Osteoblast (primary cell): ENCODE measurements at places on chromosomes 4 and X.

DNA sequence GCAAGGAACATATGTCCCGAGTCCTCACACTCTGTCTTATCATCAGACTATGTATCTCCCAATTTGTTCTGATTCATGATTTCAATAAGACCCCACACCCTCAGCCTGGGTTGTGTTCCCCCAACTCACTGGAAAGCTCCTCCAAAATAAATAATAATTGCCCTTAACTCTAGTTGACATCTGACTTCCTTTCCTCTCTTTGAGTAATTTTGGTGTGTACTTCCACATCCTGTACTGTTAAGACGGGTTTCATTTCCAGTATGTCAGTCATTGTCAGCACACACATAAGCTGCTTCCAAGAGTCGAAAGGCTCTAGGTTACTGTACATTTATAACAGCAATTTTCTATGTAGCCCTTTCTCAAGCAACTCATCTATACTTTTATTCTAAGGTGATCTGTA lies 52.2 kb upstream of the C1QTNF7 start:
- no peak for DNase-seq

GRCh38 chr4:111854494-111855087 lies 290.7 kb upstream of the FAM241A start:
- DNase-seq = no peak

- peak; percentile 30 for DNase-seq
Observed at GRCh38 chrX:40278340-40279090, 180.8 kb upstream of the BCOR start.

GRCh38 chr4:132605551-132605950 lies 543.5 kb upstream of the PCDH10 start:
- DNase-seq = no peak

DNA sequence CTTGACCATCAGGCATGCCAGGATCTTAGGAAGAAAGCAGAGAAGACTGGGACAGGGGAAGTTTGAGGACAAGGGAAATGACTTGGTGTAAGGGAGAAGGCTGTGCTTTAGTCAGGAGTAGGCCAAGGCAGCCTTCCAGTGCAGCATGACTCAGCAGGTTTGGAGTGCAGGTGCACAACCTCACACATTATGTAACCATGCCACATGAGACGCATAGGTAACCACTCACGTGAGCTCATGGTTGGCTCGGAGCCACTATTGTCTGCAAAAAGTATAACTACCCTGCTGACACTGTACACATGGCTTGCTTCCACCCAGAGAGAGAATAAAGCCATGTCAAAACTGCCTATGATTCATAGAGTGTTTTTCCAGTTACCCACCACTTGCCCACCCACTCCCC lies 715.9 kb downstream of the SMARCA1 start:
- DNase-seq = no peak

DNA sequence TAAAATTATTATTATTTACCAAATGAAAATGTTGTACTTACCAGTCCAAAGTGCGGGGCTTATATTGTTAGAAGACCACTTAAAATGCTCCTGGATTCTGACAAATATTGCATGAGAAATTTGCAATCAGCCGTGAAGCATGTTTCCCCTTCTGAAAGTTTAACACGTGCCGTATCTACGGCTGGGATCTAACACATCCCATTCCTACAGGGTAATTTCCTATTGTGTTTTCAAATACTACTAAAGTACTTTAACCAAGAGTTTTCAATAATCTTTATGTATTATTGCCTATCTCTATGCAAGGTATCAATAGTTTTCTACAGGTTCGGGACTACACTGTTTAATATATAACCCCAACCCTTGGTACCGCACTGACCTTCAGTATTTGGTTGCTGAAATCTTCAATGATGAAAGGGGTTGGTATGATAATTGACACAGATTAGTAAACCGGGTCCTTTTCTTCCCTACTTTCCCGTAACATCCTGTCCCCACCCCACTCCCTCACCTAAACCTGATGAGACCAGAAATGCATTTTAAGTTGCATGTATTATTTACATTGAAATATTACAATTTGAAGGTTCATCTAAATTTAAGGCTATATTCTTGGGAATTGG lies 795 bp upstream of the BRWD3 start:
- DNase-seq = peak; percentile 53

DNA sequence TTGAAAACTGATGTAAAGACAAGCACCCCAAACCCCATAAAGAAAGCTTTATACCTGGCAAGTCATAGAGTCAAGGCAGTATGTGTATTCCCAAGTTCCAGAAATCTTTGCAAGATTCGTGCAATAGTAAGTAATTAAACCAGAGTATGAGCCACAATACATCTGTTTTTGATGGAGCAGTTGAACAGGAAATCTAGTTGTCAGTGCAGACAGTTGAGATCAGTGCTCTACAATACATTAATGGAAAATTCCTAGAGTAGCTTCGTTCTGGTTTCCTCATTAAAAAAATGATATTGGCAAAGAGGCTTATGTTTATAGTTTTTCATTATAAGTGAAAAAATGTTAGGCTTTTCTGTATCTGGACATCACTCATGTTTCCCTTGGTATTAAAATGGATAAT lies 575.3 kb downstream of the TRIML1 start:
- no peak for DNase-seq

DNA sequence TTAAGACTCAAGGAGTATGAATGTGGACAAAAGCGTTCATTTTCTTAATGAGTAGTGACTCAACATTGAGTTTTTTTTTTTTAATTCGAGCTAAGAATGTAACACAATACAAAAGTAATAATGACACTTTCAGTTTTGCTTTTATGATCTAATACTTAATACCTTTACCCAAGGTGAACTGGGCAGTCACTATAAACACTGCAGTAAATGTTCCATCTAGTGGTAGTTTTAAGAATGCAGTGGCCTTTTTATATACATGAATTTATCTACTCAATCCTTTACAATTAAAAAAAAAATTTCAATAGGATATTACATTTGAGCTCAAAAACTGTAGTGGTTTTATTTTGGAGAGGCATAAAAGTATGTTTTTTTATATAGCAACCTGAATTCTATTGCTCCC lies 33.9 kb downstream of the PDK3 start:
- peak; percentile 51 for DNase-seq

GRCh38 chr4:188930822-188931221 lies 791.6 kb downstream of the TRIML1 start:
- DNase-seq = no peak

- no peak for DNase-seq
Observed at GRCh38 chr4:183080372-183081115, 18.5 kb upstream of the WWC2 start.

DNA sequence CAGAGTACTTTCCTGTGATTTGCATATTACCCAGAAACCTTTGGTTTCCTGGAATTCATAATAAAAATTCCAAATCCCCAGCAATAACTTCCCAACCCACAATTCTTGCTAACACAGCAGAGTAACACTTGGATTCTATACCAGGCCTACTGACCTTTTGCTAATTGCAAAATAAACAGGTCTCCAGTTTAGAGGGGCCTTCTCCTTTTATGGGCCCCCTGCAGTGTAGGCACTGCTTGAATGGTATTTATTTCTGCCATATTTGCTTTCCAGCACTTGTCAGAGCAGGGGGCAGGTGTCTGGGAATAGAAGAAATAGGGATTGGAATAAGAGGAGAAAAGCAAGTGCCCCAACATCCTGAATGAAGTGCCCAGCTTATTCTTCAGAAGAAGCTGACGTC lies 25.3 kb upstream of the GPC3 start:
- DNase-seq = no peak

DNA sequence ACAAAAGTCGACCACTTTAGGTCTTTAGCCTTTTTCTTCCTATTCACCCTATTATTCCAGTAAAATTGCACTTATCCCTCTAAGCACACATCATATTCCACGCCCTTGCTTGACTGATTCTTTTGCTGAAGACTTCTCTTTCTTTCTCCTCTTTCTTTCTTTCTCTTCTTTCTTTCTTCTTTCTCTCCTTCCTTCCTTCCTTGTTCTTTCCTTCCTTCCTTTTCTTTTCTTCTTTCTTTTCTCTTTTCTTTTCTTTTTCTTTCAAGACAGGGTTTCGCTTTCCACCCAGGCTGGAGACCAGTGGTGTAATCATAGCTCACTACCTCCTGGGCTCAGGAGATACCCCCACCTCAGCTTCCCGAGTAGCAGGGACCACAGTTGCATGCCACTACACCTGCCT lies 61.9 kb downstream of the RASGEF1B start:
- DNase-seq = no peak

DNA sequence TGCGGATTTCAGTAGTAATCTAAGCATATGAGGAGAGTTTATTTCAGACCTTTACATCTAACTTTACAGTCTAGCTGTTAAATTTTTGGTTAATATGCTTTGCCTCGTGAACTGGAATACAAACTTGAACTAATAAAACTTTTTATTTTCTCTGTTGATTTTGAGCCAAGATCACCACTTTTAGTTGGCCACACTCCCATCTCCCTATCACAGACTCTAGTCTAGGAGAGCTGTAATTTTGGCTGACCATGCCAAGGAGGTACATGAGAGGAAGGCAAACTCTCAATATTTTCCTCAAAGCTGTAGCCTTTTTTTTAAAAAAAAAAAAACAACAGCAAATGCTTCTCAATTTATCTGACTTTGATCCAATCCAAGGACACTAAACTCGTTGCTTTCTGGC lies 597.5 kb upstream of the PCDH7 start:
- no peak for DNase-seq

- peak; percentile 83 for DNase-seq
Observed at GRCh38 chr4:4677556-4678522, 136.0 kb upstream of the STX18 start.

- DNase-seq = no peak
Observed at GRCh38 chrX:32443841-32444240, 767.5 kb downstream of the DMD start.

- DNase-seq = no peak
Observed at GRCh38 chr4:11729548-11729947, 300.9 kb upstream of the HS3ST1 start.

DNA sequence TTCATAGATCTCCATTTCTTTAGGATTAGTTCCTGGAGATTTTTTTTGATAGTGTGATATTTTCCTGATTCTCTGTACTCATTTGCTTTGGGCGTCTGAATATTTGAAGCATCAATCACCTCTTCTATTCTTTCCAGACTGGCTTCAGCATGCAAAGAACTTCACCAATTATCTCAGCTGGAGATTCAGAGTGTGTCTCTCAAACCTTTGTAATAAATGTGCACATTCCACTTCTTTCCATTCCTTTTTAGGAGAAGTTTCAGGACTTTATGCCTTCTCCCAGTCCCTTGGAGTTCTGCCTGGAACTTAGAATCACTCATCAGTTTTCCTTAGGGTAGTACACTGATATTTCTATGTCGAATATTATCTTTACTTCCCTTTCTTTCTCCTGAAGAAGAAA lies 334.8 kb downstream of the TEX13C start:
- no peak for DNase-seq

- peak; percentile 44 for DNase-seq
Observed at GRCh38 chrX:53239474-53239873, 14.5 kb upstream of the KDM5C start.

DNA sequence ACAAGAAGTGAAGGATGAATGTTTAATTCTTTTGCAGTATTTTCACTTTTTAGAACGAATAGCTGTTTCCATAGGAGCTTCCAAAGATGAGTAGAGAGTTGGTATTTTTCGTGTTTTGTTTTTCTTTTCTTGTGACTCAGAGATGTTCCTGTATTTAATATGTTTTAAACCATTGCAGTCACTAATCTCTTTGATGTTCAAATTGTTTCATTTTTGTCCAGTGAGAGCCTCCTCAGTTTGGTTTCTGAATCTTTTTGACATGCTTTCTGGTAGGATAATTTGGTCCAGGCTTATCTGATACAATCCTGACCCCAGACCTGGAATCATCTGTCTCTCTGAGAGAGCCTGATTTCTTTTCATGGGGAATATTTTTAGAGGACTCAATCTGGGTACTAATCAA lies 41.6 kb downstream of the BEX3 start:
- no peak for DNase-seq

- peak; percentile 90 for DNase-seq
Observed at GRCh38 chrX:24117258-24117657, 32.3 kb upstream of the ZFX start.

DNA sequence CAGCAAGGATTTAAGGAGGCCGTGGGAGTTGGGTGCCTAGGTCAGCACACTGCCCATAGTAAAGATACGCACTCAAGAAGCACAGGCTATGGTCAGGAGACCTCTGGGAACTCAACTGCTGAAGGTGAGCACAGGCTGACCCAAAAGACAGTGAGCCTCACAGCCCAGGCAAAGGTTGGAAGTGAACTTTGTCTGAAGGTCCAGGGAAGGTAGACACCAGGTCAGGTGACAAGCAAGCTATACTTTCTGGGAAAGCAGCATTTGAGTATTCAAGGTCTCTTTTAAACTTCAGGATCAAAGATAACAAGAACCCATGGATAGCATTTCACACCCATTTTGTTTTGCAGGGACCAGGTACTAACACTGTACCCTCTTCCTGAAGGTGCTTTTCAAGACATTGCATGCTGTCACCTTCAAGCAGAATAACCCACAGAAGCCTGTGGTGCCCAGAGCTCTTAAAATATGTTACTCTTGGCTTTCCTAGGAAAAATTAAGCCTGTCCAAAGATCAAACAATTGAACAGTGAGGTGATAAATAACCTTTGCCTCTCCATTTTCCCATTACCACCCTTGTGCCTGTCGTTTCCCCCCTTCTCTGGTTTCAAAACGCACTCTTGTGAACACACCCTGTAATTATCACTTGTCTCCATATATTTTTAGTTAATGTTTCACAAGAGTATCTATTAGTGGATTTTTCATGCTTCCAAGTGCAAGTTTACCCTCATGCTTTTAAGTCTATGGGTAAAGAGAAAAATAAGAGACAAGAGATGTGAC lies 3.4 kb upstream of the S100G start:
- DNase-seq = no peak

GRCh38 chrX:28124416-28124815 lies 143.2 kb upstream of the DCAF8L1 start:
- DNase-seq = no peak

GRCh38 chr4:38711066-38711465 lies 47.1 kb downstream of the KLF3 start:
- DNase-seq = no peak

DNA sequence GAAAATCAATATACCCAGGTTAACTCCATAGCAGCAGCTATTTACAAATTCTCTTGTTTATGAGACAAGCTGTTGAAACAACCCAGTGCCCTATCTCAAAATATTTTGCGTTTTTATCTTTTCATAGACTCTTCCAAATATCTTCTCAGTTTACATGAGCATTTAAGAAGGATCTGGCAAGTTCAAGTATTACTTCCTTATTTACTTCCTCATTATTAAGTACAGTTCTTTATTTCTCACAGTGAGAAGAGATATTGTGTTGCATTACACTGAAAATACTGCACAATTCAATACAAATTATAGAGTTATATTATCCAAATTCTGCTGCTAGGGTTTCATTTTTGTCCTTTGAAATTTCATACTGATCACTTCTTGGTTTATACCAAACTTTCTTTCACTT lies 43.6 kb upstream of the UCP1 start:
- no peak for DNase-seq

DNA sequence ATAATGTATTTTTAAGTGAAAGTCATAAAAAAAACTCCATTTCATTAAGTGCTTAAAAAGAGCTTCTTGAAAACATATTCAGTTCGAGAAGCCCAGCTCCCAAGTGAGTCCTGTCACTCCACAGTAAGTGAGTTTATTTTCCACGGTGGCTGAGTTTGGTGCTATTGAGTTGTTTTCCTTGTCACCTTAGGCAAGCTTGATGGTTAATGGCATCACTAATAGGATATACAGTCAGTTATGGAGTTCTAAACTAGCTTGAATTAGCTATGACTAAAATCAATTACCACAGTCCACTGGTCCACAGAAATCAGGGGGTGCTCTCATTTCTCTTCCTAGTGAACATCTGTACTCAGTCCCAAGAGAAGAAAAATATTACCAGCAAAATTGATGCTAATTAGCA lies 1526.2 kb upstream of the IGFBP7 start:
- DNase-seq = no peak

GRCh38 chr4:15034071-15034764 lies 31.9 kb downstream of the CPEB2 start:
- DNase-seq = peak; percentile 46
